ENCODE measurements at places on chromosomes 7 and 10. TPM values are rescaled to one million over a fixed set of nuclear protein-coding genes. Genes with fewer than 3 reads are reported as not detected.

Gene PNLIPRP2
- total RNA-seq, result not detected

- no peak overlapping the region for H3K27ac ChIP-seq
- no peaks in the 10 kb centered on the region for H3K36me3 ChIP-seq
- DNase-seq, result no peak
- H3K4me3 ChIP-seq, result no peak overlapping the region
- H3K4me1 ChIP-seq, result no peaks in the 10 kb centered on the region
- H3K27me3 ChIP-seq, result no peaks in the 10 kb centered on the region
Measured at GRCh38 chr10:64976150-64976549, 1454.9 kb downstream of the REEP3 start.

DNA sequence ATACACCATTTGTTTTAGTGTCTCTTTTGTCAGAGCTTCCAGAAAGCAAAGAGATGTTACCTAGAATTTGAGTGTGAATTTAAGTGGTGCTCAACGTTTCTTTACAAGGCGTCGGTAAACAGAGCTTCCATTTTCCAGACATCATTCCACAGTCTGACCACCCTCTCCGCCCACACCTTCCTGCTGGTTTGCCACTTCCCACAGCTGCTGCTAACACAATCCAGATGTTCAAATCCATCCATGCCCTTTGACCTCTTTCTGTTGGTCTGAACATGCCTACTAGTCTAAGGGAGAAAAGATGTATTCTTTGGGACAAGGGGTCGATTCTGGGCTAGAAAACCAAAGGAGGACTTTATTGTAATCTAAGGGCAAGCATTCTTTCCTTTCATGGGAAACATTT is 86.1 kb downstream of the FAM107B start:
- peaks cover 32% of the 10 kb centered on the region for H3K4me1 ChIP-seq
- no peak overlapping the region for H3K4me3 ChIP-seq
- H3K36me3 ChIP-seq, result no peaks in the 10 kb centered on the region

DNA sequence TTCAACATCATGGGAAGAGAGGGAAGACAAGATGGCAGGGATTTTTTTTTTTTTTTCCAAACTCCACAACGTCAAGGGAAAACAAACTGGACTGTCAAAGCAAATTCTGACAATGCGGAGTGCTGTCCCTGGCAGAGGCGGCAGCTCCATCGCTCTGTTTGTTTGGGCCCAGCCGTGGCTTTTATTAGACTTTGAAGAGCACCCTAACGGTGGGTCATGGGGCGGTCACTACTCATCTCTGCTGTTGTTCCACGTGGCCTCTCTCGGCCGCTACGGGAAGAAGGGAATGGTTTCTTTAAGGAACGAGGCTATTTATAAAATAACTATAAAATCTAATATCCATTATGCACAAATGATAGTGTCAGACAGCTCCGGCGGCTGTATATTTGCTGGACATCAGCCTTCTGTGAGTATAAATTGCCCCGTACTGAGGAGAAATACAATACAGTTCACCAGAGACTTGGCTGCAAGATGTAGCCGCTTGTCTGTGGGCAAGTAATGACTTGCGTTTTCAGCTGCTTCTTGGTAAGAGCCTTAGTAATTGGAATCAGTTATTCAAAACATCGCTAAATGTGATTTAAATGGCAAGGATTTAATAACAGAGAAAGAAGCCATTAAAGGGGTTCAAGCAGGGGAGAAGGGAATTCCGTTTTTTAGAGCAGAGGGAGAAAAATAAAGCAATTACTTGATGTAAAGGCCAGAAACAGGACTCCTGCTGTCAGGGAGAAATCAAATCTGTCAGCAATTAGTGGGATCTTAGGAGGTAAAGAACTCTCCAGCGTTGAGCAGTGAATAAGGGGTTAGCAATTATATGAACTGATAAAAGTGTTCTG is 61.7 kb upstream of the RAB11FIP2 start:
- no peak for DNase-seq
- H3K4me3 ChIP-seq, result no peak overlapping the region
- H3K4me1 ChIP-seq, result no peaks in the 10 kb centered on the region
- no peak overlapping the region for H3K27ac ChIP-seq

DNA sequence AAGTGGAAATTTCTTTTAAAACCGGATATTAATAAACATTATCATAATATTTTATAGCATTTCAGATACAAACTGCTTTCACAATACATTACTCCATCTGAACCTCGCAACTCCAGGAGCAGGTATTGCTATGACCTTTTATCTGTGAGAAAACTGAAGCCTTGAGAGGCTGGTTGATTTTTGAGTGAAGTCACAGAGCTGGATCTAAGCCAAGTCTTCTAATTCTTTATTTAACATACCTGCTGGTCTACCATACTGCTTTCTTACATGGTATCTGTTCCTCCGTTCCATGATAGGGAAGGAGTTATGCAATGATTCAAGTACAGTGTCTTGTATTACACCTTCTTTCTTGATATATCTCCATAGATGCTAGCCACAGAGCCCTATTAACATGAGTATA is 37.4 kb upstream of the ITGB8 start:
- H3K27me3 ChIP-seq, result no peaks in the 10 kb centered on the region
- H3K36me3 ChIP-seq, result peaks cover 9% of the 10 kb centered on the region
- no peak overlapping the region for H3K4me3 ChIP-seq
- no peak for DNase-seq
- no peaks in the 10 kb centered on the region for H3K4me1 ChIP-seq
- H3K27ac ChIP-seq, result no peak overlapping the region

DNA sequence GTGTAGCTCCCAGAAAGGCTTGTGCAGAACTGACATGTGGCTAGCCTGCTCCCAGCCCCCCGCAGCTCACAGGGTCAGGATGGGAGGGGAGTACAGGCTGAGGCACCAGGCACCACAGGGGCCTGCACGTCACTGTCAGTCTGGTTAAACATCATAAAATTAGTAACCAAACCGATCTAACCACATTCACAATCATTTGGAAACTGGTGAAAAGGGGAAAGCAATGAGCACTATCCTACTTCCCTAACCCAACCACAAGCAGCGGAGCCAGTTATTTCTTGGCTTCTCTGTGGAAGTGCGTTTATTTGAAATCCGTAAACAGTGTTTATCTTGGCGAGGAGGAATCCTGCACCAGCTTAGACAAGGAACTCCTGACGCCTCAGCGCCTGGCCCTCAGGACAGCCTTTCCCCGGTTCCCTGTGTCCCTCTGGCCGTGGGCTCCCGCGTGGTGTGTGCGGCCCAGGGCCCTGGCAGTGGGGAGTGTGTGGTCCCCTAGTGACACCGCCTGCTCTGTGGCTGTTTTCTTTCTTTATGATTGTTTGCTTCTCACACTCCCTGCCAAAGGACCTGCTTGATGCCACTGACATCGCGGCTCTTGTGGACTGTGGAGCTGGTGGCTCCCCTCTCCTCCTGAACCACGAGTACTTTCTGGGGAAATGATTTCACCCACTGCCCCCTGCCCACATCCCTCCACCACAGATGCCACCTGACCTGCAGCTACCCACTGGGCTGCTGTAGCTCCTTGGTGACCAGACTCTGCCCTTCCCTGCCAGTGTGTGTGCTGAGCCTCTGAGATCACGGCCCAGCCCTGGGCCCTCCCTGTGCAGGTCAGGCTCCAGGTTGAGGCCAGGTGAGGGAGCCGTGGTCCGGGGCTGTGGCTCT is 38.0 kb downstream of the INPP5A start:
- DNase-seq, result peak; percentile 72
- H3K27me3 ChIP-seq, result no peaks in the 10 kb centered on the region
- H3K4me1 ChIP-seq, result peaks cover 38% of the 10 kb centered on the region
- peak overlapping the region; percentile 66 for H3K4me3 ChIP-seq
- peak overlapping the region; percentile 71 for H3K27ac ChIP-seq

Measured in natural killer cell treated with Interleukin-12 subunit alpha and Interleukin-12 subunit beta and Interleukin-15 and Interleukin-18, amount 100 ng/mL, for 72 hours (primary cell).